H1 (cell line): ENCODE measurements at places on chromosomes 2 and 18. TPM values are rescaled to one million over a fixed set of nuclear protein-coding genes. Genes with fewer than 3 reads are reported as not detected.

The MARCHF4 gene
- 1.8 and 1.9 TPM in 2 replicates for polyA plus RNA-seq

The COL3A1 gene
- 0.06 and 0.11 TPM in 2 replicates for polyA plus RNA-seq

The KIF1A gene
- polyA plus RNA-seq, result 61.3 and 83.2 TPM in 2 replicates

The SGPP2 gene
- 0.27 and 0.29 TPM in 2 replicates for polyA plus RNA-seq

The PAX8 gene
- 0.02 and 0.08 TPM in 2 replicates for polyA plus RNA-seq

The ABCB11 gene
- not detected in 2 replicates for polyA plus RNA-seq

The COPS9 gene
- polyA plus RNA-seq, result 234 and 306 TPM in 2 replicates

The IL1RL2 gene
- polyA plus RNA-seq, result not detected in 2 replicates
